Stimulated activated CD8-positive, alpha-beta memory T cell treated with anti-CD3 and anti-CD28 coated beads, Interleukin-7, amount 100 ng/mL, for 1 hour (primary cell): ENCODE measurements at places on chromosomes 12 and 14.

DNA sequence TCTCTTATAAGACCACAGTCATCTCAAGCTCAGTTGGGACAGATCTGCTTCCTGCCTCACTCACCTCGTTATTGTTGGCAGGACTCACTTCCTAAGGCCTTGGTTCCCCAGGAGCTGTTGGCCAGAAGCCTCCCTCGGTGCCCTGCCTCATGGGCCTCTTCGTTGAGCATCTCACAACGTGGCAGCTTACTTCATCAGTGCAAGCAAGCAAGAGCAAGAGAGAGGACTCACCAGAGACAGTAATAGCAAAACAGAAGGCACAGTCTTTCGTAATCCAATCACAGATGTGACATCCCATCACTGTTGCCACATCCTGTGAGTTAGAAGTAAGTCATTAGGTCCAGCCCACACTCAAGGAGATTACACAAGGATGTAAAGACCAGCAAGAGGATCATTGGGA, 5.1 kb upstream of the NUMB start:
- DNase-seq: no peak

- DNase-seq: no peak
These were observed 97.2 kb upstream of the PSMC1 start for GRCh38 chr14:90159146-90159545.

GRCh38 chr12:124551268-124552144, 15.9 kb downstream of the NCOR2 start:
- DNase-seq: no peak

- DNase-seq: no peak
These were observed 6.2 kb downstream of the ISCU start for GRCh38 chr12:108568338-108569154.
